ENCODE measurements at places on chromosomes 7 and 10.

GRCh38 chr10:72243822-72244437, 27.9 kb upstream of the ASCC1 start:
- DNase-seq = no peak

DNA sequence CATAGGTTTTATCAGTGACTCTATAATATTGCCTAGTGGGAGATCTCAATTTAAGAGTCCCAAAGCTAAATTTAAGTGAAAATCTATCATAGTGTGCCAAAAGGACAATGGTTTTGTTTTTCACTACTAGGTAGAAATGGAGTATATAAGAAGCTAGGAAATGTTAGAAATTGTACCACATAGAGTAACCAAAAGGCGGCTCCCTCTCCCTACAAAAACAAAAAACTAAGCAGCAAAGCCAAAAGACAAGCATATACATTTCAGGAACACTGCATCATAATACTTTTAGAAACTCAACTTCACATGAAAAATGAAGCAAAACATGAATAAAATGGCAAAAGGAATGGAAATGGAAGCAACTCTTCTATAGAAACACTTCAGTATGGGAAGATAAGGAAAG, 271.6 kb downstream of the CACNA2D1 start:
- DNase-seq = no peak

- no peak for DNase-seq
Observed at GRCh38 chr7:165661-166337, 26.6 kb upstream of the FAM20C start.

GRCh38 chr7:45026984-45027773, 27.2 kb downstream of the CCM2 start:
- DNase-seq = no peak

- no peak for DNase-seq
Observed at GRCh38 chr7:16479591-16479990, 14.1 kb upstream of the SOSTDC1 start.

DNA sequence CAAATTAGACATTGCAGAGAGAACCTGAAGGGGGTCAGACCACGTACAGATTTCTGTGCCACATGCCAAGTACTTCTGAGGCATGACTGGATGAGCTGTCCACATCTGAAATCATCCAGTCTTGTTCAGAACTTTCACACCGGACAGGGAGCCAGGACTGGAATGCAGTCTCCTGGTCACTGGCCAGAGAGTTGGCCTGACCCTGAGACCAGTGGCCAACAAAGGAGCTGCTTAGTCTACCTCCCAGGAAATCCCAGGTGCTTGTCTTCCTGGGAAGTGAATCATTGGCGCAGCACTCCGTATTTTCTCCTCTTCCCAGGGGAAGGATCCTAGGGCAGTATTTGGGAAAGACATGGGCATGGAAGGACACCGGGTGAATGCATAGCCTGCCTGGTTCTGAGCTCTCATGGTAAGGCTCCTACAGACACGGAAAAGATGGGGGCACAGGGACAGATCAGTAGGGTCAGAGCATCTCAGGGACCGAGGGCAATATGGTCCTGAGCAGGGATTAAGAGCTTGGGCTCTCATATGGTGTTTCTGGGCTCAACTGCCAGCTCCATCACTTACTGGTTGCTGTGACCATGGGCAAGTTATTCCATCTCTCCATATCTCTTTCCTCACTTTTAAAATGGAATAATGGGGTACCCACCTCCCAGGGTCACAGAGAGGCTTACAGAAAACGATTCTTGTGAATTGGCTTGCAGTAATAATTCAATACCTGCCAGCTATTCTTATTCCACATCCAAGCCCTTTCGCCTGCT, 1.3 kb upstream of the SCD start:
- DNase-seq = no peak
